ENCODE measurements at places on chromosomes 7 and 10.

- DNase-seq = no peak
Observed at GRCh38 chr7:130655286-130655685, 13.3 kb downstream of the COPG2 start.

- DNase-seq = no peak
Observed at GRCh38 chr7:100896732-100897608, 1.3 kb upstream of the ACHE start.

- DNase-seq = no peak
Observed at GRCh38 chr10:132507956-132508490, 29.6 kb upstream of the INPP5A start.

- no peak for DNase-seq
Observed at GRCh38 chr7:148185041-148185440, 405.5 kb upstream of the C7orf33 start.

GRCh38 chr7:70638158-70639107, 493.5 kb upstream of the GALNT17 start:
- DNase-seq = no peak

Measured in cortex of kidney (tissue), 1 donor.